ENCODE measurements at places on chromosomes 5 and 9.

GRCh38 chr9:28073270-28073669, 500.0 kb upstream of the C9orf72 start:
- DNase-seq = no peak

- no peak for DNase-seq
Observed at GRCh38 chr9:9846557-9846956, 766.2 kb downstream of the PTPRD start.

DNA sequence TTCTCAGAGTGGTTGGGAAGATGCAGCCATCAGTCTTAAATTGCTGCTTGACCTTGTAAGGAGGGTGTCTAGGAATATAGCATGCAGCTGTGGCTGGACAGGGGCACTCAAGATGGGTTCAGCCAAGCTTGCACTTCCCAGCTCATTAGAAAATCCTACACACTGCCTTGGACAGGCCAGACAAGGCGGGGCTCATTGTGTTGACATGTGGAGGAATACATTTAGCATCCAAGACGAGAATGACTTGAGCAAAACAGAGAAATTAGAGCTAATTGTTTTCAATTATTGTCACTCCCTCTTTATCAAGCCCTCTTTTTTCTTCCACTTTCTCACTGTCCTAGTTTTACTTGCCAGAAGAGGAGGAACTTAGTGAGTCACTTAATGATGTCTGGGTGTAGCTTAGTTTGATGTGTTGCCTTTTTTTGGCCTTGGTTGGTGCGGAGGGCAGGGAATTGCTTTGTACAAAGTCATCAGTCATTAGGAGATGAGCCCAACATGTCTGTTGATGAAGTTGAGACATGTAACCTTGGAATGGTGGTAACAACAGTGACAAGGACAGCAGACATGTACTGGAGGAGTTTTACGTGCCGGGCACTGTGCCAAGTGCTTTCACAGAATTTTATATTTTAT, 1219.3 kb upstream of the WWC1 start:
- no peak for DNase-seq

DNA sequence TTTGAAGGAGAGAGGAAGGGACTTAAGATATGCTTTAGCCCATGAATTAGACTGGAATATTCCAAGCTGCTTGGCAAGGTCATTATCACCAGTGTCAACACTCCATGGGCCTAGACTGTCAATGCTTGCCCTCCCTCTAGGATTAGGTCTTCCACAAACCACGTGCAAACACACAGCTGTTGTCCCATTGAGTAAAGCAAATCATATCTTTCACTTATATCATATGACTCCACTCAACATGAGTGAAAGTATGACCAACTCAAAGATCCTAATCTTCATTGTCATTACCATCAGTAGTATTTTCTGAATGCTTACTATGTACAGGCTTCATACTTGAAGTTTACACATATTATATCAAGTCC, 57.0 kb upstream of the GRAMD2B start:
- DNase-seq = no peak

GRCh38 chr9:124427281-124427680, 12.0 kb upstream of the PSMB7 start:
- no peak for DNase-seq

DNA sequence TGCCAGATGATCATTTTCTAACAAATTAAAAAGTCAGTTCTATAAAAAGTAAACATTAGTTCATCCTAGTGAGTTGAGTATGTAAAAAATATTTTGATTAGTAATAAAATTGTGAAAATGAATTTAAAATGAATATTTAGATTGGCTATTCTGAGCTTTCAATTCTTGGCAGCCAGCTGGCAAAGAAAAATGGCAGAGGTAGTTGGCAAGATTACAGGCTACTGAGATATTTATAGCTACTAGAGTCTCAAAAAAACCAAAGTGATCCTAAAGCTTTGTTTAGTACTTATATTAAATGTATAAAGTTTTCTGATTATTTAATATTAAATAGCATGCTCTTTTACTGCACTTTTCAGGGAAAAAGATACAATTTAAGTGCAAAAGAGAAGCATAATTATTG, 25.0 kb downstream of the SGTB start:
- no peak for DNase-seq

- no peak for DNase-seq
Observed at GRCh38 chr5:158975363-158975762, 124.4 kb downstream of the EBF1 start.

DNA sequence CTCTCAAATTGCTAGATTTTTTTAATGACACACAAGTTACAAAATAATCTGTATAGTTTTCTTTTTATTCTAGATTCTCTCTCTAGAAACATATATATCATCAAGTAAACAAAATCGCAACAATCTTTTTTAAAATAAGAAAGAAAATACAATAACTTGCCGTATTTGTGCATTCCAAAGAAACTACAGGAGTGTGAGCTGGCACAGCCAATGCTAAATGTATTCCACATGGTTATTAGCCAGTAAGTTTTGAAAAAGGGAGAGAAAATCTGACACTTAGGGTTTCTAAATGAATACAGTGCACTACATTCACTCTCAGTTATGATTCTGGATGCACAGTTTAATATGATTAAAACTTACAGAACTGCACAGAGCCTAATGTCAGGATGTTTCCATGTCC, 117.9 kb downstream of the BNC2 start:
- no peak for DNase-seq

DNA sequence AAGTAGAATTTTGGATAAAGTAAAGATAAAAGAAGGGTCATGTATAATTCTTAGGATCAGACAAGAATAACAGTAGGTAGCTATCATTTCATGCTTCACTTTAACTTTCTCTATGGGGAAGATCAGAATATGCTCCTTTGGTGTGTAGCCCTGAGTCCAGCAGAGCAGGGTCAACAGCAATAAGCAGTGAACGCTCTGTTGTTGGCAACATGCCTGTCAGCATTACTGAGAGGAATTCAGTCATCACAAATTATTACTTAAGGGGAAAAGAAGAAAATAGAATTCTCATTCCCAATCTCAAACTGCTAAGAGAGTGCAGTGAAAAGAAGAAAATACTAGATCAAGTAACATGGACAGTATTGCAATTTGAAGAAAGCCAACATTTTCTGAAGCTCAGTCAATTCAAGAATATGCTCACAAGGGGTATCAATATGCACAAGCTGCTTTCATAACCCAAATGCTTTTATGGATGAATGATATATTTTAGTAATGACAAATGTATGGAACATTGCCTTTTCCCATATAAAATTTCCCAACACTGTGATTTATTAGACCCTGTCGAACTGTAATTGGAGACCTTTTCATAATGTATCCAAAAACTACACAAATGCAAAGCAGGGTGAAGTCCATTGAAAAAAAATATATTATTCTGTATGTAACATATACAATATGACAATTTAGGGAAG, 1359.4 kb downstream of the EFNA5 start:
- DNase-seq = no peak

DNA sequence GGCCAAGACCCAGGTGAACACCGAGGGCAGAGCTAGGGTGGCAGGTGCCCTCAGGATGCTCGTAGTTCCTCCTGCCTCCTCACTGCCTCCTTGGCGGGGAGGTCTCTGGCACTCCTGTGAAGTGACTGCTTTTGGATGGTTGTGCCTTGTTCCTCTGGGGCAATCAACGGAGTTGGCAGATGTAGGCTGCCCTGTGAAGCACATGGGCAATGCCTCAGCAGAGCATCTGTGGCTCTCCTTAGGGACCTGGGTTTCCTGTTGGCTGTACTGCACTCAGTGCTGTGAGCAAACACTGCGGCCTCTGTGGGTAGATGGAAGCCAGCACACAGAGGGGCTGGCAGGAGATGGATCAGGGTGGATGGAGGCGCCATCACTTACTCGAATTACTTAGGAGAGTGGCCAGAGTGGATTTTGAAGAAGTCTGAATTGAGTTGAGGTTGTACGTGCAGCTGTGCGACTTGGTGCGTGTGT, 71.4 kb upstream of the COL5A1 start:
- DNase-seq = no peak

- no peak for DNase-seq
Observed at GRCh38 chr9:99634186-99634585, 187.5 kb upstream of the NR4A3 start.

DNA sequence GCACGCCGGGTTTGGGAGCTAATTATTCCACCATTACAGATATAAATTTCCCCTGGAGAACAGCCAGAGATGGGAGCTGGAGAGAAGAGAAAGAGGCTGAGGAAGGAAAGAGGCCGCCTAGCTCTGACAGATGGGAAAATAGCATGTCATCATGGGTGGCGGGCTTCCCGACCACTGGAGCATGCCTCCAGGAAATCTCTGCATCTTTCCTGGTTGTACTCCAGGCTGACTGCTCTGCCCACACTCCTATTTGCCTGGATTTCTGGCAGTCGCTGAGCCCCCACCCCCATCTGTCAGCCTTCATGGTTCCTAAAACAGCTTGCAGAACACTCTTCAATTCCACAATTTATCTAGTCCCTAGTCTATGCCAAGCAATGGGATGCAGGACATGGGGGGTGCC, 14.3 kb upstream of the GABRP start:
- no peak for DNase-seq

DNA sequence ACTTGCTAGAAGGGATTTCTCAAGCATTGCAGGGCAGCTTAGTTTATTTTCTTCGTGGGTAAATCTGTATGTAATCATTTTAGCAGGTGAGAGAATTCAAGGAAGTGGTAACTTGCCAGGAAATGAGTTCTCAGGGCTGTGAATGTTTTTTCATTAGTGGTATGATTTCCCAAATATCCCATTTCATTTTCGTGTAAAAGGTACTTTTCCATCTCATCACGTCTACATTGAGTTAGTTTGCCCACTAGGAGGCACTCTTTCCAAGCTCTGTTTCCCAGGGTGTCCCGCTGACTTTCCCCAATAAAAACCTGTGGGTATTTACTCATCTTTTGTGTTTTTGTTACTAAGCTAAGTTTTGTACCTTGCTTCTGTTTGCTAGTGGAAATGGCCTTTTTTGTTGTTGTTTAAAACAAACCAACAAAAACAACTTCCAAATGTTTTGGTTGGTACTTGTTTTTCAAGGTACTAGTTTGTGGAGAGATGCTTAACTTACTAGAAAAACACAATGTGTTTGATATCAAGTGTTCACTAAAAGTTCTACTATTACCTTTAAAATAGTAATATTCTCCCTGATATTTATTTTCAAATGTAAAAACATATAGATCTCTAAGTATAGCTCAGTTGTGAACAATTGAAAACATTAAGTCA, 373.6 kb downstream of the ADGRV1 start:
- DNase-seq = no peak

GRCh38 chr9:87694236-87694755, 31.6 kb upstream of the CTSL start:
- no peak for DNase-seq

- DNase-seq = no peak
Observed at GRCh38 chr9:114027159-114027862, 50.8 kb downstream of the AMBP start.

GRCh38 chr9:36803961-36804360, 230.1 kb downstream of the PAX5 start:
- no peak for DNase-seq

- DNase-seq = no peak
Observed at GRCh38 chr5:132354381-132355139, 14.9 kb upstream of the SLC22A5 start.

DNA sequence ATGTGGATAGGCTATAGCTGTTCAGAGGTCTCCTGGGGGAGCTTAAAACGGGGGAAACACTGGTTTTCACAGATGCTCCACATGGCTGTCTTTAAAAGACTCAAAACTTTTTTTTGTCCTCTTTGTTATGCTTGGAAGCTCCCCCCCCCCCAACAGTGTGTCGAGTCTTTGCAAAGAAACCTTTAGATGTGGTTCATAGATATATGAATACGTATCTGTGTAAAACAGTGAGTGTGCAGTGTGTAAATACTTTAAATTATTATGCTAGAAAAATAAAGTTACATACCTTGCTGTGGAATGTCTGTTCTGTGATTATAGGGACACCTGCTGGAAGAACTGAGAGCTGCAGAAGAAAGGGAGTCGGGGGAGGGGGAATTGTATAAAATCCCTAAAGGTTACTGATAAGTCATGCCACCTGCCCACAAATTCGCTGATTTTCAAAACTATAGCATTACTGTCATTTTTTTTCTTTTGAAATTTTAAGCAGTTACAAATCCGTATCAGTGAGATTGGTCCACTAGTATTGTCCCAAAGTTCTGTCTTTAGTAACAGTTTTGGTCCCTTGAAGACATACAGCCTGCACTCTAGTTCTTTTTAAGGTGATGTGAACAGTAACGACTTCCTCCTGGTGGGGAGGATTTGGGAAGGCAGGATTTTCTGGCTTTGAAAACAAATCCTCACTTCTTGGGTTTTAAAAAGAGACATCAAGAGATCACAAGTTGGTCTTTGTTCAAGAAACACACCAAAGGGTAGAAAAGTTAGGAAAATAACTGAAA, 22.9 kb downstream of the RGMB start:
- DNase-seq = no peak

GRCh38 chr5:123907349-123907748, 395.4 kb downstream of the CSNK1G3 start:
- no peak for DNase-seq

- no peak for DNase-seq
Observed at GRCh38 chr9:101458963-101459631, 23.5 kb upstream of the ALDOB start.

GRCh38 chr5:10333154-10334006, 20.1 kb upstream of the MARCHF6 start:
- no peak for DNase-seq

- DNase-seq = no peak
Observed at GRCh38 chr5:78533356-78533755, 115.2 kb downstream of the LHFPL2 start.

GRCh38 chr9:20043035-20043434, 254.2 kb upstream of the SLC24A2 start:
- no peak for DNase-seq

Measured in activated CD4-positive, alpha-beta T cell treated with anti-CD3 and anti-CD28 coated beads, Interleukin-2, amount 50 U/mL, for 24 hours (primary cell).